ENCODE measurements at places on chromosomes 5 and 9. TPM values are rescaled to one million over a fixed set of nuclear protein-coding genes. Genes with fewer than 3 reads are reported as not detected.

DNA sequence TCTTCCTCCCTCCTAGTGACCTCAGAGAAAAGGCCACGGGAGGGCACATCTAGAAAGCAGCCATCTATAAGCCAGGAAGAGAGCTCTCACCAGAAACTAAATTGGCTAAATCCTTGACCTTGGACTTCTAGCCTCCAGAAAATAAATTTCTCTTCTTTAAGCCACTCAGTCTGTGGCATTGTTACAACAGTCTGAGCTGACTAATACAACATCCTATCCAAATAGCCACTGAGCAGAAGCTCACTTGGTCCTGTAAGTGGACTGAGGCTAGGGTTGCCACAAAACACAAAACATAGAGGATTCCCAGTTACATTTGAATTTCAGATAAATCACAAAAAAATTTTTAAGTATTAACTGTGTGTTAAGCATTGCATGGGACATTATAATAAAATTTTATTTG is 383.4 kb downstream of the MLLT3 start:
- no peak overlapping the region for H3K27ac ChIP-seq
- peaks cover 57% of the 10 kb centered on the region for H3K4me1 ChIP-seq
- no peaks in the 10 kb centered on the region for H3K36me3 ChIP-seq
- DNase-seq = no peak

The LEAP2 gene
- 3.2 TPM for total RNA-seq

- no peaks in the 10 kb centered on the region for H3K36me3 ChIP-seq
- peaks cover 2% of the 10 kb centered on the region for H3K27me3 ChIP-seq
- no peaks in the 10 kb centered on the region for H3K4me1 ChIP-seq
- no peak for DNase-seq
These were observed 340.2 kb downstream of the ARRDC3 start for GRCh38 chr5:91042936-91043255.

- H3K27ac ChIP-seq = no peak overlapping the region
- no peaks in the 10 kb centered on the region for H3K27me3 ChIP-seq
- no peaks in the 10 kb centered on the region for H3K4me1 ChIP-seq
- H3K36me3 ChIP-seq = peaks cover 46% of the 10 kb centered on the region
- DNase-seq = no peak
These were observed 76.0 kb downstream of the NSD1 start for GRCh38 chr5:177209610-177210009.

- no peak overlapping the region for H3K27ac ChIP-seq
- H3K4me3 ChIP-seq = no peak overlapping the region
- no peaks in the 10 kb centered on the region for H3K27me3 ChIP-seq
These were observed 63.4 kb upstream of the LRRTM2 start for GRCh38 chr5:138938526-138938925.

DNA sequence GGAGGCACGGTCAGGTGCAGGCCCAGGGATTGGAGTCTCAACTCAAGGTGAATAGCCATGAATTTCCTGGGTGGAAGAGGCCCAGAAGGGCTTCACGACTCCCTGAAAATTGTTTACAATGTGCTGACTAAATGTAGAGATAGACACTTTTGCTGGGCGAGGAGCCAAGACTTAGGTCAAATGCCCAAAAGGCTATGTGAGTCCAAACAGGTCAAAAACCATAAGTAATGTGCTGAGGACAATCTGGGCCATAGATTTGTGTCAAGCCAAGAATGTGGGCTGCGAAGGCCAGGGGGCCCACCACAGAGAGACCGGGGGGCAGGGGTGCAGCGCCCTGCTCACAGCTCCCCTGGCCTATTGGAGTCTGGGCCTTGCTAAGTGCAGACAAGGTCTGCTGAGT is 197.8 kb downstream of the HSPA4 start:
- no peak for DNase-seq
- peaks cover 4% of the 10 kb centered on the region for H3K4me1 ChIP-seq
- no peak overlapping the region for H3K27ac ChIP-seq
- H3K4me3 ChIP-seq = no peak overlapping the region

The INSL4 gene
- total RNA-seq = not detected

DNA sequence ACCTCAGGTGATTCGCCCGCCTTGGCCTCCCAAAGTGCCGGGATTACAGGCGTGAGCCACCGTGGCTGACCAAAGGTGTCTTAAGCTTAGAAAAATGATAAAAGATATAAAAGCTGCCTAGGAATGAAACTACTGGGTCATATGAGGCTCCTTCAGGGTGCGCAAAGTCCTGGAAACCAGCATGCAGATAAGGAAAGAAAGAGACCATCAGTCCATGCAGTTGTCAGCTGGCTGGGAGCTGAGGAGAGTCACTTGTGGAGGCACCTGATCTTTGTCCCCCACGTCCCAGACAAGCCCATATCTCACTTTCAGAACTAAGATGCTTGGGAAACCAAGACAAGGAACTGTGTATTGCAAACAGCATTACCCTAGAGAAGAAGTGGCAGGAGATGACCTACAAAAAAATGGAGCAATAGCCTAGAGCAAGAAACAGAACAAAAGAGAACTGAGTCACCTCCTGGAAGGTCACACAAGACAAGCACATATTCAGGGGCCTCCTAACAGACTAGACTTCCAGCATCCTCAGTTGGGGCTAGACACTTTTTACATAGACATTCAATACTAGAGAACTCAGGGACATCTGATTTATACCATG is 2.8 kb upstream of the CCDC125 start:
- H3K4me1 ChIP-seq = peaks cover 17% of the 10 kb centered on the region
- no peak overlapping the region for H3K4me3 ChIP-seq
- H3K27me3 ChIP-seq = no peaks in the 10 kb centered on the region
- no peak overlapping the region for H3K27ac ChIP-seq

The UGT3A1 gene
- not detected for total RNA-seq

GRCh38 chr5:60578315-60578714 is 121.7 kb downstream of the DEPDC1B start:
- H3K4me3 ChIP-seq = no peak overlapping the region
- peaks cover 2% of the 10 kb centered on the region for H3K27me3 ChIP-seq
- DNase-seq = no peak
- H3K4me1 ChIP-seq = no peaks in the 10 kb centered on the region
- H3K36me3 ChIP-seq = peaks cover 3% of the 10 kb centered on the region

- no peaks in the 10 kb centered on the region for H3K4me1 ChIP-seq
- H3K4me3 ChIP-seq = no peak overlapping the region
- DNase-seq = no peak
- H3K36me3 ChIP-seq = no peaks in the 10 kb centered on the region
- no peak overlapping the region for H3K27ac ChIP-seq
These were observed 315.2 kb downstream of the PSAT1 start for GRCh38 chr9:78612091-78612490.

The BSPRY gene
- 7.6 TPM for total RNA-seq

DNA sequence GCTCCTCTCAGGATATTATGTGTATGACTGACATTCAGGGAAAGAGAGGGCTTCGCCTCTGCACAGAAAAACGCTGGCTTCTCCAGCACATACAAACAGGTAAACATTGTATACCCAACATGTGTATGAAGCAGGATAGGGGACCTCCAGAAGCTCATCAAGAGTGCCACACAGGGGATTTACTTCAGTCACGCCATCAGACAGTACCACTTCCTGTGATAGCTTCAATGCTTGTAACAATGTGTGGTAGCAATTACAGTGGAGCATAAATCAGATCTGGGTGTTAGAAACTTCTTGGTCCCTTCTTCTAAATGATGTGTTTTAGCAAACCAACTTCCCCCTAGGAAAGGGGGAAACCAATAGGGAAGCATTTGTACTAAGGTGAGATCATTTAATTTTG is 160.8 kb downstream of the TSSK1B start:
- no peaks in the 10 kb centered on the region for H3K27me3 ChIP-seq
- H3K4me1 ChIP-seq = peaks cover 21% of the 10 kb centered on the region
- H3K36me3 ChIP-seq = no peaks in the 10 kb centered on the region
- H3K4me3 ChIP-seq = no peak overlapping the region

Measured in activated CD4-positive, alpha-beta memory T cell treated with anti-CD3 and anti-CD28 coated beads for 36 hours (primary cell).